Chondrocyte (in vitro differentiated cells): ENCODE measurements at places on chromosomes 7 and 10.
A peak's percentile ranks its signal among the peaks of the same experiment; 100 is the strongest.

GRCh38 chr10:34489973-34490745, 324.9 kb downstream of the PARD3 start:
- H3K27me3 ChIP-seq: no peaks in the 10 kb centered on the region
- no peaks in the 10 kb centered on the region for H3K36me3 ChIP-seq
- peak overlapping the region; percentile 83 for H3K27ac ChIP-seq
- DNase-seq: no peak
- H3K4me1 ChIP-seq: peaks cover 16% of the 10 kb centered on the region

GRCh38 chr7:18414885-18415284, 80.7 kb upstream of the HDAC9 start:
- H3K27ac ChIP-seq: no peak overlapping the region
- no peak for DNase-seq
- no peak overlapping the region for H3K4me3 ChIP-seq
- no peaks in the 10 kb centered on the region for H3K4me1 ChIP-seq

- H3K36me3 ChIP-seq: no peaks in the 10 kb centered on the region
- no peak overlapping the region for H3K4me3 ChIP-seq
- DNase-seq: no peak
- H3K4me1 ChIP-seq: no peaks in the 10 kb centered on the region
- peaks cover 11% of the 10 kb centered on the region for H3K27me3 ChIP-seq
- no peak overlapping the region for H3K27ac ChIP-seq
Observed at GRCh38 chr7:159038066-159038465, 106.6 kb downstream of the VIPR2 start.

DNA sequence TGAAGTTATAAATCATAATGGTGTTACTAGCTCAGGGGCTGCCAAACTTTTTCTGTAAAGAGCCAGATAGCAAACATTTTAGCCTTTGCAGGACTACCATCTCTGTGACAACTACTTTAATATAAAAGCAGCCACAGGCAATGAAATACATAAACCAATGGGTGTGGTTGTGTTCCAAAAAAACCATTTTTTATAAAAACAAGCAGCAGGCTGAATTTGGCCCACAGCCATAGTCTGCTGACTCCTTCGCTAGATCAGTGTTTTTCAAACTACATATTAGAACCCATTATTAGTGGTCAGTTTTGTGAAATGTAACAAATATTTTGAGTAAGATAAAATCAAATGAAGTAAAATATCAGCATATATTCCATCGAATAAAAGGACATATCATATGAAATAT, 13.6 kb downstream of the GNG11 start:
- no peak overlapping the region for H3K27ac ChIP-seq
- DNase-seq: no peak
- no peak overlapping the region for H3K4me3 ChIP-seq
- H3K4me1 ChIP-seq: peaks cover 20% of the 10 kb centered on the region
